ENCODE measurements at places on chromosomes 6 and 20.

DNA sequence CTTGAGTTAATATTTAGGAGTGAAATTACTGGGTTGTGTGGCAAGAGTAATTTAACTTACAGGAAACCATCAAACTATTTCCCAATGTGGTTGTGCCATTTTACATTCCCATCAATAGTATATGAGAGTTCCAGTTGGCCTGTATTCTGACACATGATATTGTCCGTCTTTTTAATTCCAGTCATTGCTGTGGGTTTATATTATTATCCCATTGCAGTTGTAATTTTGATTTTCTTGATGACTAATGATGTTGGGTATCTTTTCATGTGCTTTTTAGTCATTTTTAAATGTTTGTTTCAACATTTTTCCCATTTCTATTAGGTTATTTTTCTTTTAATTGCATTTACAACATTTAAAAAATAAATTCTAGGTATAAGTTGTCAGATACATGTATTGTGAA lies 614.0 kb downstream of the UTRN start:
- no peak for DNase-seq

- DNase-seq: no peak
Observed at GRCh38 chr6:146875927-146876270, 277.1 kb downstream of the ADGB start.

DNA sequence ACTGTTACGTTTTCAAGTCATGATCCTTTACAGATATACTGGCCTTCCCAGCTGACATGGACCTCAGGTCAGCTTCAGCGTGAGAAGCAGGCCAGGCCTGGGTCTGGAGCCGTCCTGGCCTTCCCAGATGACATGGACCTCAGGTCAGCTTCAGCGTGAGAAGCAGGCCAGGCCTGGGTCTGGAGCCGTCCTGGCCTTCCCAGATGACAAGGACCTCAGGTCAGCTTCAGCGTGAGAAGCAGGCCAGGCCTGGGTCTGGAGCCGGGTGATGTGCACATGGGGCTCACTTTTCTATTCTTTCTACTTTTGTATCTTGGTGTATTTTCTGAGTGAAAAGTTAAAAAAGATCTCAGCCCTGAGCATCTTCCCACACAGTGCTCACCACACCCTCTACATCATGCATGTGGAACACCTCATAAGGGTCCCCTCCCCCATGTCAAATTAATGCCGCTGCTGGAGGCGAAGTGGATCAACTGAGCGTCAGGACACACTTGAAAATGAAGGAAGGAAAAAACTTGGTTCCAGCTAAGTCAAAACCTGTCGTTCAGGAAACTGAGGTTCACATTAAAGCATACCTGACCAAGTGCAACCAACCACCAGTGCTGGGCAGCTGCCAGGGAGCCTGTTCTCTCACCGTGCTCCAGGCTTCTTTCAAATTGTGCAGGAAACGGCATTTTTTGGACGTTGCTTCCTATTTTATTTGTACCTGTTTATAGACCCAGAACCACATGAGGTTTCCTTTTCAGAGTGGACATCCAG lies 32.2 kb downstream of the KIF25 start:
- DNase-seq: no peak

DNA sequence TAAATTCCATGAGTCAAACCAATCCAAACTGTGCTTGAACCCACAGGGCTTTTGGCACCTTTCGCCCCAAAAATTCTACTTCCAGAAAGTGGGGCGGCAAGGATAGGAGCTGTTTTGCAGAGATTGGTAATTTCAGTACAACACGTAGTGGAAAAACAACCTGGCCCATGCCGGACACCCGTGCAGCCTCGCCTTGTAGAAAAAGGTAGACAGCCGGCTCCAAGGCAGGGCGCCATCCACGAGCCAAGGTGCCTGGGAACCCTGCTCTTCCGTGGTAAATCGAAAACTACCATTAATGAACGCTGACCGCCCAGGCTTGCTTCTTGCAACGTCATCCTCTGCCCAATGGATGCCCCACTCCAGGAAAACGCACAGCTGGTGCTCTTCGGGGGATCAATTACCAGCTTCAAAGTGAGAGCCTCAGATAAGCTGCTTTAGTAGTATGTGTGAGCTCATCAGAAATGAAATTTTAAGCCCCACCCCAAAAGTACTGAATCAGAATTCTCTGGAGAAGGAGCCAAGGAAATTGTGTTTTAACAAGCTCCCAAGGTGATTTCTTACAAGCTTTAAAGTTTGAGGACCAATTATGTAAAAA lies 1.8 kb downstream of the OOEP start:
- DNase-seq: no peak

DNA sequence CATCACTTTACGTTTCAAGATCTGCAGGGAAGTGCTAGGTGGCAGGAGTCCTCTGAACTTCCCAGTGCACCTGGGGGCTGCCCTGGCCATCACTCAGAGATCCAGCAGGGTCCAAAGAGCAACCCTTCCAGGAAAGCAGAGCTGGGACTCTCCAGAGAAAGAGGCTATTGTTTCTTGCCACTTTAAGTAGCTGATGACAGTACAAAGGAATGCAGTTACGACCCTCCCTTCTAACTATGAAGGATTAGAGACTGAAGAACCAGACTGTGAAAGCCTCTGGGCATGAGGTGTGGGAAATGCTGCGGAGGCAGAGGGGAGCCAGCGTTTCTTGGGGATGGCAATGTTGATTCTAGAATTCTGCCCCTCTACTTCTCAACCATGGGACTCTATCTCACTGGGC lies 189.1 kb upstream of the SUPT3H start:
- DNase-seq: no peak

- no peak for DNase-seq
Observed at GRCh38 chr6:104896914-104897313, 37.2 kb upstream of the HACE1 start.

- DNase-seq: no peak
Observed at GRCh38 chr6:120938876-120939472, 395.3 kb downstream of the TBC1D32 start.

DNA sequence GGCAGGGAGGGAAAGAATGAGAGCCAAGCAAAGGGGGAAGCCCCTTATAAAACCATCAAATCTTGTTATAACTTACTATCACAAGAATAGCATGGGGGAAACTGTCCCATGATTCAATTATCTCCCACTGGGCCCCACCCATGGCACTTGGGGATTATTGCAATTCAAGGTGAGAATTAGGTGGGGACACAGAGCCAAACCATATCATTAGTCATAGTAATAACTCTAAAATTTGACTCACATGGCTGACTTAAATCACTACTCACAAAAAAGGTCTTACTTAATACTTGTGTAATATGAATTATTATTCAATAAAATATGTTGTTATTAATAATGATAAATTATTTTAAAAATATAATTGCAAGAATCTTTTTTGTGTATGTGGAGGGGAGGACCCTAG lies 178.1 kb upstream of the TCF21 start:
- DNase-seq: no peak

- no peak for DNase-seq
Observed at GRCh38 chr20:45350217-45350616, 2.0 kb upstream of the SDC4 start.

- no peak for DNase-seq
Observed at GRCh38 chr6:28803337-28803709, 120.5 kb downstream of the TRIM27 start.

DNA sequence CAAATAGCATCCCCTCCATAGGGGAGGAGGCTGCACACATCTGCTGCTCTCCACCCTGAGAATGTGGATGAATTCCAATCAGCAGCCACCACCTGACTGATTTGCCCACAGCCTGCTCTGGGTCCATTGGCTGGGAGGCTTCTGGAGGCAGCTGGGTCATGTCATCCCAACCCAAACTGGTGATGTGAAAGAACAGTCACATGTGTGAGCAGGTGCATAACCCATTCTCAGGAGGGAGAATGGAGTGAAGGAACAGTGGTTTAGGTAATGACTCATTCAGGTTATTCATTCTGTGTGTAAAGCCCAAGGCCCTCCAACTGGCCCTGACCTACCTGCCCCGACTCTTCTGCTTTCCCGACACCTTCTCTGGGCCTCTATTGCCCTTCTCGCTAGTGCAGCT lies 90.9 kb upstream of the GCM1 start:
- DNase-seq: no peak

DNA sequence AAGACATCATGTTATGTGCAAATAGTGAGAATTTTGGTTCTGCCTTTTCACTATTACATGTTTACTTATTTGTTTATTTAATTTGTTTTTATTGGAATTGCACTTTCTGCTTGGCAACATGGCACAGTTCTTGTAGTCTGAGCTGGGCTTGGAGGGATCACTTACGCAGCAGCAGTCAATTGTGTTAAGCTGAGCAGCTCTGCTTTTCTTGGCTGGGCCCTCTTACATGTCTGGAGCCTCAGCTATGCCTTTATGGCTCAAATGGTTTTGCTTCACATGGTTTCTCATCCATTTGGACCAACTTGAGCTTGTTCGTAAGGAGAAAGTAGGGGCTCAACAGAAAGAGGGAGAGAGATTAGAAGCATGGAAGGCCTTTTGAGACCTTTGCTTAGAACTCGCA lies 327.5 kb upstream of the EPHA7 start:
- DNase-seq: no peak

DNA sequence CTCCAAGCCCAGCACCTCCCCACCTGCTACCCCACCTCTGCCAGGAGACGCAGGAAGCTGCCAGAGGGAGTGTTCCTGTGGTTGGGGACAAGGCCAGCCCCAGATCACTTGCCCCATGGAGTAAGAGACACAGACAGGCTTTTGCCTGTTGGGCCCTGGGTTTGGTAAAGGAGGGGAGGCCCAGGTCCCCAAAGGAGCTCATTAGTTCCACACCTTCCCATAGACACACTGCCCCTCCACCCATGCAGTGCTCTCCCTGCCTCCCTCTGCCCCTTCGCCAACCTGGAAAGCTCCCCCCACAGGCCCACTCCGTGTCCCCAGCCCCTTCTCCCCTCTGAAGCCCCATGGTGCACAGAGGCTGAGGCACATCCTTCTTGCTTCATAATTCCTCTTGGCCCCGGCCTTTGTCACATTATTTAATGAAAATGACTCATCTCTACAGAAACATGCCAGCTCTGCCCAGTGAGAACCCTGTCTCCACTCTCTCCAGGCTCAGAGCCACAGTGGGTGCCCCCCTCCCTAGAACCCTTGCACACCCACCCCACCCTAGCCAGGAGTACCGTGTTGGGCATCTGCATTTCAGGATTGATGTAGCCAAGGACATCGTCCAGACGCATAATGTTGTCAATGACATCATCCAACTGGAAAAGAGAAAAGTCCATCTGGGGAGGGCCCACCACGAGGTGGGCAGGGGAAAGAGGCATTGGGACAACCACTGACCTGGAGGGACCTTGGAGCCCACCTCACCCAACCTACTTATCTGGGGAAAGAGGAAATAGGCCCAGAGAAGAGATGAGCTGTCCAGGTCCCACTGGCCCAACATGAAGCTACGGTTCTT lies 46.0 kb downstream of the TFEB start:
- DNase-seq: no peak

DNA sequence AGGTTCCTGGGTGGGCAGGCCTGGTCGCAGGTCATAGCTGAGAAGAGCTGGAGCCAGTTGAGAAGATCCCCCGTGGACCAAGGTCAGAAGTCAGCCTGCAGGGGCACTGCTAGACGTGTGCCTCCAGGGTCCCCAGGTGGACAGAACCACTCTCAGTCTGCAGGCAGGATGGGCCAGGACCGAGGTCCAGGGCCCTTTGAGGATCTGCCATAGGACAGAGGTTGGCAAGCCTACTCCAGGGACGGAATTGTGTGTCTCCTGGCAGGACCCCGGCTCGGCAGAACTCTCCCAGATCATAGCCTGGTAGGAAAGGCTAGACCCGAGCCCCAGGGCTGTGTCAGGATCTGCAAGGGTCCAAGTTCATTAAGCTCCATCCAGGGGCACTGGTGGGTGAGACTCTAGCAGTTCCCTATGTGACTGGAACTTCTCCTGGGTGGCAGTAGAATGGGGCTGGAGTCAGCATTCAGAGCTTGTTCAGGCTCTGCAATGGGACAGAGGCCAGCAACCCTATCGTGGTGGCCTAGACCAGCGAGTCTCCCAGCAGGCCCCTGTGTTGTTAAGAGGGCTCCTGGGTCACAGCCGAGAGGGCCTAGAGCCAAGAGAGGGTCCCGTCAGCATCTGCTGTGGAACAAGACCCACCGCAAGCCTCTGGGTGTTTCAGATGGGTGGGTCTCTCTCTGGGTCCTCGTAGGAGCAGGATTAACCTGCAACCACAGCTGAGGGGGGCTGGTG lies 18.2 kb downstream of the TTLL2 start:
- DNase-seq: no peak

GRCh38 chr6:34036357-34037069 lies 109.4 kb downstream of the GRM4 start:
- DNase-seq: no peak

DNA sequence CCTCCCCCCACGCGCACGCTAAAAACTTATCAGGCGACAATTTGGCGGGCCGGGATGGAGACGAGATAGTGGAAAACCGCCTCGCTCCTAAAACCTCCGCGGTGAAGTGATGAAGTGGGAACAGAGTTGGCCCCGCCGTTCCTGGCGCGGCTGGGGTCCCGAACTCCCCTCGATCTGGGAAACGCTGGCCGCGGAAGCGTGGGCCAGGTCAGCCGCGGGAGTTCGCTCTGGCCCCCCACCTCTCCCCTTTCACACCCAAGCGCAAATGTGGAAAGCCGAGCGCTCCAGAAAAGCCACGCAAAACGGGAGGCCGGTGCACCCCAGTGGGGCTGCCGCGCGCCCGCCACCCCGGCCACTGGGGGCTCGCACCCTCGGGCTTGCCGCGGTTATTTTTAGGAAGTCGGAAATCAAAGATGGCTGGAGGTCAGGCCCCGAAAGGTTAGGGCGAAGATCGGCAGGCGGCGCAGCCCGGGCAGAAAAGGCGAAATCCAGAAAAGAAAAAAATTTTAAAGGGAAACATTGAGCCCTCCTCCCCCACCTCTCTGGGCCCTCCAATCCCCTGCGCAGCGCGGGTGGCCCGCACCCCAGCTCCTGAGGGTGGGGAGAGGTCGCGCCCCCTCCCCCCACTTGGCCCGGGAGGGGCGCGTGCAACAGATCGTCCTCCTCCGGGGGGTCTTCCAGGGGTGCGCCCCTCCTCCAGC lies 1.0 kb downstream of the SALL4 start:
- no peak for DNase-seq

- DNase-seq: no peak
Observed at GRCh38 chr20:46202766-46203509, 84.8 kb downstream of the CD40 start.

DNA sequence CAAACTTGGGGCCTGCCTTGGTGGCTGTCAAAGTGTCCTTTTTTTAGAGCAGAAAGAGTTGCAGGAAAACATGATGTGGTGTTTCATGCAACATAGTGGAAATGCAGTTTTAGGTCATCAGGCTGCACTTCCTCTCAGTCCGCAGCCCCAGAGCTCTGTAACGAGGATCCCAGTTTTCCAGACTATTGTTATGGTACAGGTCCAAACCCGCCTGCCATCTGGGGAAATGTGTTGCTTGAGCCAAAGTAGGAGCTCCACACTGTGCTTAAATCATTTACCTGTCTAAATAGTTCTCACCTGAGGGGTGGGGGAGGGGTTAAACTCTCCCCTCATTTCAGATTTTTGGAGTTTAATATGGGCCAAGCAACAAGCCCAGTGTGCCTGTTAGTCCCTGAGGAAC lies 59.8 kb downstream of the GOPC start:
- no peak for DNase-seq

- no peak for DNase-seq
Observed at GRCh38 chr20:56788041-56788670, 159.1 kb downstream of the TFAP2C start.
